ENCODE measurements at places on chromosomes 5 and 9. TPM values are rescaled to one million over a fixed set of nuclear protein-coding genes. Genes with fewer than 3 reads are reported as not detected.

- peak; percentile 93 for DNase-seq
These were observed 196.8 kb downstream of the AUH start for GRCh38 chr9:91164724-91165520.

Gene TRIP13
- polyA plus RNA-seq: 9.2 TPM

DNA sequence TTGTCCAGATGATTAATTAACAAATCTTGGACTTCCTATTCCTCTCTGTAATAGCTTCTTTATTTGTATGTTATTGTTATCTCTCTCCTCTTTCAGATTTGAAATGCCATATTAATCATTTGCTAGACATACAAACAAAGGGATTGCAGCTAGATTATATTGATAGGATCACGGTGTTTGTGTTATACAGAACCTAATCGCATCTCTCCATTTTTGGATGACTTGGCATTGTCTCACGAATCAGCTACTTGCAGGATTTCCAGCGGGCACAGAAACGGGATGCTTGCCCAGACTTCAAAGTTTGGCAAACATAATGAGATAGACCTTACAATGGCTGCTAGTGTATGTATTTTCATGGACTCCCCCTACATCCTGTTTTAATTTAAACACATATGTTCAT is 368.1 kb downstream of the TLE4 start:
- no peak for DNase-seq

- no peak for DNase-seq
These were observed 521.3 kb downstream of the KCTD16 start for GRCh38 chr5:144691936-144692335.

GRCh38 chr5:159403906-159404681 is 73.8 kb upstream of the IL12B start:
- no peak for DNase-seq

Gene PCDHB3
- polyA plus RNA-seq: 1.5 TPM

- no peak for DNase-seq
These were observed 119.7 kb upstream of the ELL2 start for GRCh38 chr5:96081276-96081858.

DNA sequence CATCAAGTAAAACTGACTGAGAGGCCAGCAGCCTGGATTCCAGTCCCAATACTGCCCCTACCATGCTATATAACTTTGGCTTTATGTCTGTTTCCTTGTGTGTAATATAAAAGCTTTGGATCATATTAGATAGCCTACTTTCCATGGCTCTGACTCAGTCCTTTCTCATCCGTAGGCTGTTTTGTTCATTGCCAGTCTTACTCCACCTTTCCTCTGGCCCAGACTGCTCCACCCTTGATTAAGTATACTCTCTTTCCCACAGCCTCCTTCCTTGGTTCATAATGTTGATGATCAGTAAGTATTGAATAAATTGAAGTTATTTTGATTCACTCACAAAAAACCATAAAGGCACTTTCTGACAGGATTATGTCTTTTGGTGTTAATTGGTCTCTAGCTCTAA is 1.5 kb upstream of the MRPS30 start:
- DNase-seq: no peak

Gene PTGS1
- 7.3 TPM for polyA plus RNA-seq

Gene WWC1
- polyA plus RNA-seq: 27.8 TPM

Gene OBP2B
- not detected for polyA plus RNA-seq

- DNase-seq: no peak
These were observed 1834.5 kb downstream of the EFNA5 start for GRCh38 chr5:105836268-105836667.

Gene KYAT1
- polyA plus RNA-seq: 8.4 TPM

Gene GOLM1
- polyA plus RNA-seq: 164 TPM

DNA sequence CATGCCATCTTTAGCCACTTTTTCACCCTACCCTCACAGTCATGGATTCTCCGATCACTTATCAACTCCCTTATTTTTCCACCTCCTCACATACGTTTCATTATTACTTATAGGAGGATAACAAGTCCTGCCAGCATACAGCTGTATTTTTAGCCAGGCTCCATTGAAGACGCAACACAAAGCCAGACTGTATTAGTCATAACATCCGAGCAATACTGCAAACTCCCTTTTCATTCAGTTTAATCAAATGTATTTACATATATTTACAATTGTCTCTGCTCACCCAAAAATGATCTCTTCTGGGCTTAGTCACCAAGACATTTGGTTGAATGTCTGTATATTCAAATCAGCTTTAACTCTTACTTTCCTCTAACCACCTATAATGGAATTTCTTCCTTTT is 126.4 kb upstream of the PRLR start:
- no peak for DNase-seq

DNA sequence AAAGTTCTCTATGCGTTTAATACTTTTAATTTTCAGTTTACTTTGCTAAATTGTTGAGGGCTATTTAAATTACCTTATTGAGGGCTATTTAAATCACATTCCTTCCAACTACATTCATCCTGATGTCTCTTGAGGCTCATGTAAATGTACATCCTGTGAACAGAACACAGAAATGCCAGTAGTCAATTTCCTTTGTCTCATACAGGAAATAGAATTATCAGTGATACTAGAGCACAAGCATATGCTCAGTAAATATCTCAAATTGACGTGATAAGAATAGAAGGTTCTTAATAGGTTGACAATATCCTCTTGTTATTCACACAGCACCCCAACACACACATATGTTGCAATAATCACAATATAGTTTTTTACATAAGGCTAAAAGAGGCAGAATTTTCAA is 449.0 kb downstream of the CYLC2 start:
- DNase-seq: no peak

DNA sequence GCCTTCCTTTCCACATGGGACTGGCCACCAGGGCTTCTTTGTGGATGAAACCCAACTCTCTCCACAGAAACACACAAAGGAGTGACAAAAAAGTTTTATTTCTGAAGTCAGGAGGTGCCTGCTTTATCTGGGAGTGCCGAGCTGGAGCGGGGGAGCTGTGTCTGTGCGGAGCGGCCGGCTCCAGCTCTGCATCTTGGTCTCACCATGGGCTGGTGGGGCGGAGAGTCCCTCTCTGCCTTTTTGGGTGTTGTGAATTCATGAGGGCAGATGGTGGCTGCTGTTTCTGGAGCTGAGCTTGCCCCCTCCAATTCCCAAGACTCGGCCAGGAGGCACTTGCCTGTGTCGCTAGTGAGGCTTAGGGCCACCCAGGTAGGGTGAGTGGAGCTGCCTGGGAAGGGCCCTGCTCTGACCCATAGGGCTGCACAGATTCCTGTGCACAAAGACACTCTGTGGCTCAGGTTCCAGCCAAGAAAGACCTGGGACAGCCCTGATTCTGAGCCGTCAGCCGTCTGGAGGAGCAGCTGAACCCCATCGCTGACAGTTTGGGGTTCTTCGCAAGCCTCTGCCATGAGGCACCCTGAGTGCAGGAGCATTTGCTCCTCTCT is 1.4 kb downstream of the DBH start:
- no peak for DNase-seq

DNA sequence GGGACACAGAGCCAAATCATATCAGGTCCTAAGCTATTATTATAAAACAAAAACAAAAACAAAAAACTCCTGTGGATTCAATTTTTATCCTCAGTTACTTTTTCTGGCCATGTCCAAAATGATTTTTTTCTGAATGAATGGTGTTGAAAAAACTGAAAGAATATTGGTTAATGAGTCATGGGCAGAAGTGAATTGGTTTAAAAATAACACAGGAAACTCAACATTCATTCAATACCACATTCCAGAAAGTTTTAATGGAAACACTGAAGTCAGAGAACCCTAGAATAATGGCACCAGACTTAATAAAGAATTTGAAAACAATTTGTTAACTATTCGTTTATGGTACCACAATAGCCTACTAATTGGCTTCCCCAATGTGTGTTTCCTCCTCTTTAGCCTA is 102.4 kb upstream of the CDH9 start:
- DNase-seq: no peak

DNA sequence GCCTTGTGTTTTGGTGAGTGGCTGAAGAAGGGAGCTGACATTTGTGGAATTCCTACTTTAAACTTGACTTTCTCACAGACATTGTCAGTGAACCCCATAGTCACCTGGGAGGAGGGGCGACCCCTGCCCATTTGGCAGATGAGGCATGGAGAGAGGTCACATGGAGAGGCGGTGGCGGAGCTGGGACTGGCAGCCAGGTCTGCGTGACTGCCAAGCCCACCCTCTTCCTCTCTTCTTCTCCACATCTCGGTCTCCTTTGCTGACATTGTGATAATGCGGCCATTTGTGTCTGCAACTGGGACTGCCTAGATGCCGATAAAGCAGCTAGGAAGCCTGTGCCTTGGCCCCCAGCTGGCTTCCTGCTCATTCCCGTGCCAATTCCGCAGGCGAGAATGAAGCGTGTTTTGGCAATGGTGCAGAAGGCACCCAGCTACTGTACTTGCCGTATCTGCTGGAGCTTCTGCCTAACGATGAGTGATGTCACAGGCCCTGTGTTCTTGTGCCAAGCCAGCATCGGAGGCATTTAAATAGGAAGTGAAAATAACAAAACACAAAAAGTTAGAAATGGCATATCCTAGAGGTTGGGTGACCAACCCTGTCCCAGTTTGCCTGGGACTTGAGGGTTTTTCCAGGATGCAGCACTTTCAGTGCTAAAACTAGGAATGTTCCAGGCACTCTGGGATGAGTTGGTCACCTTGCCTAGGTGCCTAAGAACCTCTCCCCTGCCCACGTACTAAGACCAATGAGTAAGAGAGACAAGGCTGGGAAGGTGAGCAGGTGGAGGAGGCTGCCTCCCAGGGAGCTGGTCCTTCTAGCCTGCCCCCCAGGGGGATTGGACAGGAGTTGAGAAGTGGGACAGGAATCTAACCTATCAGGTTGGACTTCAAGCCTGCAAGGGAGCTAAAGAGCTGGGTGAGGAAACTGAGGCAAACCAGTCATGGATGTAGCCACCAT is 23.6 kb downstream of the OLFML2A start:
- no peak for DNase-seq

Gene CENPK
- polyA plus RNA-seq: 15.3 TPM

Gene ZDHHC11B
- 1.9 TPM for polyA plus RNA-seq

Gene SLC34A3
- polyA plus RNA-seq: 4.7 TPM

Gene OXCT1
- polyA plus RNA-seq: 12.4 TPM

DNA sequence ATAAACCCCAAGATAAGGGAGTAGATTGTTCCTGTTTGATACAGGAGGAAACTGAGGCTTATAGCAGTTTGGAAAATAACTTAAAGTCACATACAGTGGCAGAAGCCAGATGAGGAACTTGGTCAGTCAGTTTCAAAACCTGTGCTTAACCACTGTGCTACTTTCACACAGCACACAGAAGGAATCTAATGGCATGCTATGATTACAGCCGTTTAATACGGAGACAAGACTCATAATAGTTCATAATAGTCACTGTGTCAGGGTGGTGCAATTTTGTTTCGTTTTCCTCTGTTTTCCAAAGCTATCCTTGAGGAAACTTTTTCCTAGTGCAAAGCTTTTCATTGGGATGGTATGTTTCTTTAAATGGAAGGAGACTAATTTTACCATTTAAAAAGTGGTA is 112.3 kb downstream of the GCNT1 start:
- no peak for DNase-seq

DNA sequence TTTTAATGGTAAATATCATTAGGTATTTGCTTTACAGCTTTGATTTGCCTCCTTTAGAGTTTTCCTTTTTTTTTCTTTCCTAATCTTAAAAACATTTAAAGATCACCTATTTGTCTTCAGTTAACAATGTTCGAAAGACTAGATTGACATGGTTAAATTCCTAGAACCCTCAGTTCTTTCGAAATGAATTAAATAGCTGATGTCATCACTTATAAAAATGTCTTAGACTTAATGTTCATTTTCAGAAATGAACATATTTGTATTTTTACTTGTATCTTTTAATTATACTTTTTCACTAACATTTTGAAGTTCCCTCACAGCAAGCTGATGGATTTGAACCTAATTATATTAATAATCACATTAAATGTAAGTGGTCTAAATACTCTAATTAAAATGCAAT is 205.3 kb upstream of the IRX4 start:
- DNase-seq: no peak

- no peak for DNase-seq
These were observed 84.3 kb downstream of the ZNF462 start for GRCh38 chr9:106947106-106947900.

DNA sequence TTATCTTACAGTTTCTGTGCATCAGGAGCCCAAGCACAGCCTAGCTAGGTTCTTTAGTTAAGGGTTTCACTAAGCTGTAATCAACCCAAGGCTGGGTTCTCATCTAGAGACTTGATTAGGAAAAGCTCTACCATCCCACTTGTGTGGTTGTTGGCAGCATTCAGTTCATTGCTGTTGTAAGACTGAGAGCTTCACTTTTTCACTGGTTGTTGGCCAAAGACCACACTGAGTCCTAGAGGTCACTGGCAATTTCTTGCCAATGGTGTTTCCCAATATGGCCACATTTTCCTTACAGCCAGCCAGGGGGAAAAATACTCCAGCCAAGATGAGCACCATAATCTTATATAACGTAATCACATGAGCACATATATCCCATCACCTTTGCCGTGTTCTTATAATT is 74.3 kb downstream of the SMIM15 start:
- no peak for DNase-seq

DNA sequence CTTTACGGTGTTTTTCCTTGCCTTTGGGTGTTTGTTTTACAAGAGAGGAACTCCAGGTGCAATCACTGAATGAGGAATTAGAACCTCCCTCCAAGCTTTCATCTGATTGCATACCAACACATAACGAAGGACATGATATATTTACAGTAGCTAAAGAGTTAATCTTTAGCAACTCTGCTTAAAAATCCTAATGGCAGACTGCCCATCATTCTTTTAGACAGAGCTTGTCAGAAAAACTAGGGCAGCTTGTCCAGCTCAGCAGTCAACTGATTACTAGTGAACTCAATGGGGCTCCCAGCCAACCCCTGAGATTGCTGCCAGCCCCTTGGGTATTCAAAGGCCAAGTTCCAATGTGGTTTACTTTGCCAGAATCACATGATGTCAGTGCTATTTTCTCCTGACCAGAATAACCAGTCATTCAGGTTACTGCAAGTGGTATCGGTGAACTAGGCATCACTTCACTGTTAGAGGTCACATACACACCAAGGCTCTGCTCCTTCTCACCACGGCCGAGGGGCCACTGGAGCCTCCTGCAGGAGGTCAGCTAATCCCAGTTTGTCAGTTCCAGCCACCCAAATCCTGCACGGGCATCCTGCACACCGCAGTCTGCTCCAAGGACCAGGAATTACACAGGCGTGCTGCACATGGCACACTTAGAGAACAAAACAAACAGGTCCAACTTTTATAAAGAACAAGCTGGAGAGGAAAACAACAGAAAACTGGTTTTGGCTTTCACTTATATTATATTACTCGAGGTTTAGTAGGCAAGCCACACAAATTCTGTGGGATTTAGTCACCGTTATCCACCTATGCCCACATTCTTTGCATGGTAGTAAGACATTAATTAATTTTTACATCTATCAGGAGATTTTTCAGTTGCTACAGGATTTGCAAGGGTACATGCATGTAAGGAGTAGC is 62.5 kb downstream of the NFIB start:
- peak; percentile 78 for DNase-seq

GRCh38 chr5:179316111-179316551 is 29.1 kb downstream of the ADAMTS2 start:
- no peak for DNase-seq
